CD4-positive, alpha-beta T cell treated with Interleukin-10 for 1 hour (primary cell): ENCODE measurements at places on chromosomes 11 and 22.

- no peak for DNase-seq
Measured at GRCh38 chr11:44695169-44695833, 31.5 kb upstream of the TSPAN18 start.

GRCh38 chr11:47148903-47149531 lies 27.7 kb downstream of the ARFGAP2 start:
- DNase-seq, result no peak

DNA sequence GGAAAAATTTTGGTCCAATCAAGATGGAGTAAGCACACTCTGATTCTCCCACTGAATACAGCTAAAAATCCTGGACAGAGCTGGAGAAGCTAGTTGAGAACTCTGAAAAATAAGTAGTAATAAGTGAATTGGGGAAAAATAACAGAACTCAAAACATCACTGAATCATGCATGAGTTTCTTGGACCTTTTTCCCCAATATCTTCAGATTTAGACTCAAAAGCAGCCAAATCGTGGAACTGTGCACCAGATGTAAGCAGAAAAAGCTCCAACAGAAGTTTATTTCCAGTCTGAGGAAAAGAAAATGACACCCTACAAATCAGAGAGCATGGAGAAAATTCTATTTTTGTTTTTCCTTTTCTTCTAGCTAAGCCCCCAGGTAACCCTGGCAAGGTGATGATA lies 279.7 kb upstream of the CTSC start:
- no peak for DNase-seq

DNA sequence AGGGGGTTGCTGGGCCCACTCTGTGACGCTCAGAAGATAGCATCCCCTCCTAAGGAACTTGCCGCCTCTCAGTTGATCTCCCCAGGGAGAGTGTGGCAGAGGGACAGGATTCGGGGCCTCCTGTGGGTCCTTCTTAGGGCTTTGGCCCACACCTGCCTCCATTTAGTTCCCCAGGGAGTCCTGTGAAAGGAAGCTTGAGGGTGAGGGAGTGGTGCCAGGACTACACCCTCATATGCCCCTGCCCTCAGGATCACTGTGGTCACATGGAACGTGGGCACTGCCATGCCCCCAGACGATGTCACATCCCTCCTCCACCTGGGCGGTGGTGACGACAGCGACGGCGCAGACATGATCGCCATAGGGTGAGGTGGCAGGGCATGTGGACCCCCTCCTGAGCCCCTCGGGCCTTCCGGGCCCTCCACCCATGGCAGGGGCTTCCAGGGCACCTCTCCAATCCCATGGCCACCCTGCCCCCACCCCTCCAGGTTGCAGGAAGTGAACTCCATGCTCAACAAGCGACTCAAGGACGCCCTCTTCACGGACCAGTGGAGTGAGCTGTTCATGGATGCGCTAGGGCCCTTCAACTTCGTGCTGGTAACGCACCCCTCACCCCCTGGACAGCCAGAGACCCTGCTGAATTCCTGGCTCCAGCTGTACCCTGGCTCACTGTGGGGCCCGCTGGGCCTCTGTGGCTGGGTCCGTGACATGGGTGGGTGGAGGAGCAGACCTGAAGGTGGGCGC lies 3.5 kb downstream of the INPP5J start:
- DNase-seq, result no peak

DNA sequence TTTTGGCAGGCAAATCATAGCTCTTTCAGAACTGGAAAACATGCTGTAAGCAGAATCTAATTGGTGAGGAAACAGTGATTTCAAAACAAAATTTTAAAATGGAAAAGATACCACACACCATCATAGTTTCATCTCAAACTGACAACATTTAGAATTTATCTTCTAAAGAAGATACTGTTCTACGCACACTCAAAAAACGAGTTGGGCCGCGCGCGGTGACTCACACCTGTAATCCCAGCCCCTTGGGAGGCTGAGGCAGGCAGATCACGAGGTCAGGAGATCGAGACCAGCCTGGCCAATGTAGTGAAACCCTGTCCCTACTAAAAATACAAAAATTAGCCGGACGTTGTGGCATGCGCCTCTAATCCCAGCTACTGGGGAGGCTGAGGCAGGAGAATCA lies 44.2 kb upstream of the ADSL start:
- DNase-seq, result no peak

- no peak for DNase-seq
Measured at GRCh38 chr11:73945396-73945795, 5.4 kb upstream of the DNAJB13 start.

- no peak for DNase-seq
Measured at GRCh38 chr11:17839450-17839849, 104.9 kb downstream of the KCNC1 start.
